ENCODE measurements at places on chromosomes 7 and 10. TPM values are rescaled to one million over a fixed set of nuclear protein-coding genes. Genes with fewer than 3 reads are reported as not detected.

DNA sequence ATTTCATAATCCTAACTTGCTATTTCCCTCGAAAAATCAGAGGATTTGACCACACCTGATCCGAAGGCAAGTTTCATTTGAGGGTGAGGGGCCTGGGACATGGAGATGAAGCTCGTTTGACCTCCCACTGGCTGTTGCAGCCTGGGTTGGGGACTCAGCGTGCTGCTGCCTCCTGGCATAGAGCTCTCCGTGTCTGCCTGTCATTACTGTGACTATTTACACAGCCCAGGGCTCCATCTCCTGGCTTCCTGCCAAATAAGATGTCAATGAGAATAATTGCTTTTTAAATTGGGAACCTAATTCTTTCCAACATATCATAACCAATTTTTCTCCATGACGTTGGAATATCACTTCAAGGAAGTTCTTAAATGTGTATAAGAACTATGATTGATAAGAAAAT, 139.3 kb upstream of the COBL start:
- no peak for DNase-seq

DNA sequence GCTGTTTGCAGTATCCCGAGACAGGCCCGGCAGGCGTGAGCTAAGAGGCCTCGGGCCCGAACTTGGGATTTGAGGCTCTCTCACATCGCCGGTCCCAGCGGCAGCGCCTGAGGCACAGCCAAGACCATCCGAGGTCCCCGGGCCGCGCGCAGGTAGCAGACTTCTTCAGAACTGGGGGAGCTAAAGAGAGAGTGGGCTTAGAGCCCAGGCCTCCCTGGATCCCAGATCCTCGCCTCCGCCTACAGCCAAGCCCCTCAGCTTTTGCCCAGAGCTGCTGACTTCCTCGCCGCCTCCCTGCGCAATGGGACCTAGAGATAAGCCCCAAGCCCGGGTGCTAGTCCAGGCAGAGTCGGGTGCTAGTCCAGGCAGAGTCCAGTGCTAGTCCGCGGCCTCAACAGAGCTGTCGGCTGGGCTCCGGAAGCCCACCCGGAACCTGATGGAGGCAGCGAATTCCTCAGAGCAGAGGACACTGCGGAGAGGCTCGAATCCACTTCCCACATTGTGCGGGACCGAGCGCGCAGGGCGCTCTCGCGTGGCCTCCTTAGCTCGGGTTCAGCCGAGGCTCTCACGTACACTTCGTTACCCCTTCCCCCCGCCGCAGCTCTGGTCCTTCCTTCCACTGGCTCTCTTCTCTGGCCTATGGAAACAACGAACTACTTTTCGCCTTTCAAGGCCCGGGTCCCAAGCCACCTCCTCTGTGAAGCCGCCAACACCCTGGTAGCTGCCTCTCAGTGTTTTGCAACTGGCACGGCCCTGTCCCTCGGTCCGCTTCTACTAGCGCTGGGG, 5.8 kb downstream of the LBX1 start:
- DNase-seq, result no peak

DNA sequence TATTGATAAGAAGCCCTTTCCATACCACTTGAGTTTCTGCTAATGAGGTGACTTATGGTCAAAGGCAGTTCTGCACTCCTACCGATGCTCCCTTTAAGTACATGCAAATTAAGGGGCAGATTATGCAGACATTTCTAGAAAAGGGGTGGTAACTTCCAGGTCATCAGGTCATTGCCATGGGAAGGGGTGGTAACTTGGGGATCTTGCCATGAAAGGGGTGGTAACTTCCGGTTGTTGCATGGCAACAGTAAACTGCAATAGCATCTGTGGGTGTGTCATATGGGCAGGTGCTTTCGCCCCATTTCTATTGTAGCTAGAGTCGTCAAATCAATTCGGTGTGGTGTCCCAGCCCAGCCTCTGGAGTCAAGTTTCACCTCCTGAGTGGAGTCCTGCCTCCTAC, 150.9 kb downstream of the UBE2H start:
- DNase-seq, result no peak

DNA sequence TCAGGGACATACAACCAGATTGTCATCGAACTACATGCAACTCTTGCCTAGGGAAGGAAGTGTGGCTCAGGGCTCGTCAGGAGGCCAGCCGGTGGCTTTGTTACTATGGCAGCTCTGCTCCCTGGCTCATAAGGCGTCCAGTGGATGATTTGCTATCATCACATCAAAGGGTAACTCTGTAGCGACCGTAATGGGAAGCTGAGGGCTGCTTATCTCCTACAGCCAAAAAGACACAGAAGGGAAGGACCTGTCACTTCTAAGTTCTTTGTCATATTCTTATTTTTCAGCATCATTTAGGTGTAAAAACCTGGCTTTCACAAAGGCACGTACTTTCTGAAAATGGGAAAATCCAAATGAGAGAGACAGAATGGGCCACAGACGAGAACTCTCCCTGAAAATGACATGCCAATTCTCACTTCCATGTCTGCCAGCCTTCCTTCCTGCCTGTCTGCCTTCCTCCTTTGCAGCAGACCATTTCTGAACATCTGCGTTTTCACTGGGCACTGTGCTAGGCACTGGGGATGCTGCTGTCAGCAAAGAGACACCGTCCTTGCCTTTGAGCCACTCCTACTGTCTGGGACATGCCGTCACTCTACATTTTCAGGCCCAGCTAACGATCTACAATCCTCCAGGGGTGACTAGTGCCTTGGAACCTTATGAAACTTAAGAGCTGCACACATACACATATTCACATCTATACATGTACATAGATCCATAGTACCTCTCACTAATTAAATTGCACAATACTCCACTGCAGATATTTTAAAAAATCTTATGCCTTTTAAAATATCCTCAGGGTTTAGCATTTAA, 26.9 kb downstream of the ENKUR start:
- peak; percentile 21 for DNase-seq

- no peak for DNase-seq
Observed at GRCh38 chr7:16776053-16776452, 22.5 kb downstream of the TSPAN13 start.

Gene DOCK4
- total RNA-seq, result 19.3 TPM

All from left cardiac atrium (tissue), 4 donors.